ENCODE measurements at places on chromosomes 7 and 10. TPM values are rescaled to one million over a fixed set of nuclear protein-coding genes. Genes with fewer than 3 reads are reported as not detected.

Gene PHKG1
- total RNA-seq = 65.2 TPM

Gene SLC26A3
- not detected for total RNA-seq

- no peak for DNase-seq
Measured at GRCh38 chr7:73864981-73865711, 4.2 kb downstream of the TMEM270 start.

DNA sequence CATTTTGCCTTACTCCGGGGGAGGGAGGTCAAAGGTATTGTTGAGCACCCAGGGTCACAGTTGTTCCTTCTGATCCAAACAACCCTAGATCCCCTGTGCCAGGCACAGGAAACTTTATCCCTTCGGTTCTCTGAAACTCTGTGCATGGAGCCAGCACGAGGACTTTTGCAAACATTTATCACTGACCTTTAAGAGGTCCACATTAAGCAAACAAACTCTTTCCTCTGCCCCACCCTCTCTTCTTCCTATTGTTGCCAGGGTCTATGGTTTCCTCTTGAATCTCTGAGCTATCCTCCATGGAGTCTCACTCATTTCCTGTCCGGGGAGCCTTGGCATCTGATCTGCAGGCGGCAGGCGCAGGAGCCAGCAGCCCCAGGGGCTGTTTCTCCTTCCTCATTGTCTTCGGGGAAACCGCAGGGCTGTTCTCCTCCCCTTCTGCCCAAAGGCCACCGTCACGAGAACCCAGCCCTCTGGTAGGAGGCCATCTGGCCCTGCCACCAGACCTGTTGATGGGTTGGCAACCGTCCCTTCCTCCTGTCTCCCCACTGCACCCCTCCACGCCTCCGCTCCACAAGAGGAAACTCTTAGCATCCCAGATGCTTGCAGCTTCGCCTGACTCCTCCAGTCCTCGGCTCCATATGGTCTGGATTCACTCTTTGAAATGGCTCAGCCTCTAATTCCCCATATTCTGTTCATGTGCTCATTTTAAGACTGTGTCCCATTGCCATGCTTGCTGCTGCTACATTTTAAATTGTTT lies 327.3 kb upstream of the NRP1 start:
- peak; percentile 67 for DNase-seq

Gene PSD
- 6.2 TPM for total RNA-seq

GRCh38 chr7:152176797-152177196 lies 151.3 kb downstream of the GALNT11 start:
- no peak for DNase-seq

Gene LIPK
- total RNA-seq = 1.1 TPM

- DNase-seq = peak; percentile 40
Measured at GRCh38 chr7:93044147-93044810, 73.5 kb downstream of the SAMD9 start.

DNA sequence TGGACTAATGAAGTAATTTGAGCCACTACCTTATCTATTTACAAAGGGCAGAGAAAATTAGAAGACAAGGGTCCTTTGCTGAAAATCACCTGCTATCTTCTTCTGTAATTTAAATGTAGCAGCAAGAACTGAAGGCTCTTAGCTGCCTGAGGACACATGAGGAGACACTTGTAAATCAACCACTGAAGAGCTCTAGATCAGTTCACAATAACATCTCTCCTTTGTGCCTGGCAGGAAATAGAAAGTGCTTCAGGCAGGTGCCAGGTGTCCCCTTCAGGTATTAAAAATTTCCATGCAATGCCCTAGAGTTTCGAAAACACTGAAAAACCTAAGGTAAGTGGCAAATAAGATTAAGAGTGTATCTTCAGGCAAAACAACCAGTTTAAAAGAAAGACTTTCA lies 474.6 kb downstream of the GRM8 start:
- no peak for DNase-seq

DNA sequence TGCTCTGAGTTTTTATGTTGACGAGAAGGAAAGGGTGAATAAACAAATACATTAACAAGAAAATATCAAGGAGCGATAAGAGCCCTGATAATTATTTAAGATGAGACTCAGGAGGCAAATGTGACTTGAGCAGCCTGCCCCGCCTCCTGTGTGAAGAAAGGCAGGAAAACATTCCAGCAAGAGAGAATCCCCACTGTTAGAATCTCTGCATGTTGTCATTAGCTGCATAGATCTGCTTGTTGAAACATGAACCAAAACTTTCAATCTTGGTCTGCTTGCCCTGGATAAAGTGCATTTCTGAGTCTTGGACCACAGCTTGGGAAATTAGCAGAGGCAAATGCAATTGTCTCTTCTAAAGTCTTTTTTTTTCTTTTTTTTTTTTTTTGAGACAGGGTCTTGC lies 120.0 kb downstream of the DPP6 start:
- no peak for DNase-seq

DNA sequence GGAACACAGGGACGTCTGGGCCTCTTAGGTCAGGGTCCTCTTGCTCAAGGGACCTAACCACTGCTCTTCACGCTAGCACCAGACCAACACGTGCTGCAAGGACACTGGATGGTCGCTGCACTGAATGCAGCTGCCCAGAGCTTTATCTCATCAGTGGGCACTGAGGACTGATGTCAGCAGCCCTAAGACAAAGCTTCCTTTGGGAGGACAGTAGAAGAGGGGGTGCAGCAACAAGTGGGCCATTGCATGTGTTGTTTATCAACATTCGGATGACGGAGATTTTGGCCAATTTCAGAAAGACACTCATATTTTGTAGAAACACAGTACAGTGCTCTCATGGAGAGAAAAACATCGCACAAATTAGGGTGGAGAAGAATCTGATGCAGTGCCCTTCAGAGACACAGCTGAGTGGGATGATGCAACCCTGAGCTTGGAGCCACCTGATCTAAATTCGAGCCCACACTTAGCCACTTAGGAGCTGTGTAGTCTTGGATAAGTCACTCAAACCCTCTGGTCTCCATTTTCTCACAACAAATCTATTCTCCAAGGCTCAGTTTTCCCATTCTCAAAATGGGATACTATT lies 1.7 kb downstream of the OPALIN start:
- no peak for DNase-seq

GRCh38 chr7:13231216-13231615 lies 543.8 kb downstream of the ARL4A start:
- no peak for DNase-seq

- no peak for DNase-seq
Measured at GRCh38 chr7:25622695-25623094, 394.4 kb upstream of the NPVF start.

GRCh38 chr7:15430191-15430590 lies 131.6 kb downstream of the AGMO start:
- no peak for DNase-seq

DNA sequence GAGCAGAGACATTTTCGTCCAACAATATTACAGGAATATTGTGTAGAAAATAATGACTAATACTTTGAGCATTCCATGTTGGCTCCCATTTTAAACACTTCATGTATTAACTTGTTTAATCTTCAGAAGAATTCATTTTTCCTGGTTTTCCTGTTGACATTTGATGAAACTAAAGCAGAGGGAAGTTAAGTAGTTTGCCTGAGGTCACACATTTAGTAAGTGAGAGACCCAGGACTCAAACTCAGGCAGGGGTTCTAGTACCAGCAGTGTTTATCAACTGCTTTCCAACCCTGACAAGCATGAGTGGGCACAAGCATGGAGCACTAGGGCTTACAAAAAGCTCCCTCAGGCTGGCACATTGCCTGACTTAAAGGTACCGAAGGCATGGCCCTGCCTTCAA lies 719.1 kb downstream of the AUTS2 start:
- no peak for DNase-seq

GRCh38 chr7:138974675-138975292 lies 6.4 kb downstream of the KIAA1549 start:
- no peak for DNase-seq
